NCI-H510A treated with DMSO at 0.1 percent for 48 hours (cell line): ENCODE measurements at places on chromosomes 7 and 10.

DNA sequence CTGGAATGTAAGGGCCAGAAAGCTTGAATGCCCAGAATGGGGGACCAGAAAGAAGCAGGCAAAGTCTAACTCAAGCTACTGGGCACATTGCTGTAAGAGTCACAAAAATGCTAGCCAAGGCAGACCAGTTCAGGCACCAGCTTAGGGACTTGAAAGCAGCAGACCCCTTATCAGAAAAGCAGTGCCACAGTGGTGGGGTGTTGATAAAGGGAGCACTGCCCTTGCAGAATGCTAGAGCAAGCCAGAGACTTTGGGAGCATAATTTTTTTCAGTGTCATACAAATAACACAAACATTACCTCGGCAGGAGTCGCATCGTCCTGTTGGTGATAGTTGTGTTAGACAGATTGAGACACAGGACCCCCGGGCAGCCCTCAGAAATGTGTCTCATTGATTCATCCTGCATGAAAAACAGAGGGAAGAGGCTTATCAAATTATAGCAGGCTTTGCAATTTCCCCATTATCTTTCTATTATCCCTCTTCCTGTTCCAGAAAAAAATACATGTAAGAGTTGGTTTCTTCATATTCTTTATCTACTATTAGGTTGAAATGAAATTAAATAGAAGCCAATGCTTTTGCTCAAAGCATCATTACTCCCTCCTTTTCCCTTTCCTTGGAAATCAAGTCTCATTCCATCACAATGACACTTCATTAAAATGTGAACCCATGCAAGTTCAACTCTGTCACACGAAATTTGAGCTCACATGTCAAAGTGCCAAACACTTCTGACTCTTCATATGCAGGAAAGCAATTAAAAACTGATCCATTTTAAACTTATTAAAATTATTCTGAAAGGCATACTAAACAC lies 13.4 kb downstream of the LRRC17 start:
- no peak for DNase-seq

DNA sequence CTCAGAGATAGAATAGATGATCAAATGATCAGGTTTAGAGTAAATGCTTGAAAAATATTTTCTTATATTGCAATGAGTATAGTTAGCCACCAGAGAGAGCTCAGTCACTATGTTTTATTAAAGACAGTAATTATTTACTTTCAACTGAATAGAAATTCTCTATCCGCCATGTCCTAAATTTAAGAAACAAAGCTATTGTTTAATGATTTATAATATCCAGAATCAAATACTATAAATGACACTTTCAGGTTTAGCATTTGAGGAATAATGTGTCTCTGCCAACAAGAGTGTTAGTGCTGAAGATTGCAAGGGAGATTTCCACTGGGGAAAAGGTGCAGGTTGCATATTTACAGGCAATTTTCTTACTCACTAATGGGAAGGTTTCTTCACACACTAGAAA lies 184.7 kb downstream of the DGKB start:
- peak; percentile 86 for DNase-seq

- no peak for DNase-seq
Observed at GRCh38 chr10:100835810-100836209, 77.0 kb upstream of the SLF2 start.

- DNase-seq, result no peak
Observed at GRCh38 chr10:14564268-14564744, 210.4 kb downstream of the FAM107B start.

DNA sequence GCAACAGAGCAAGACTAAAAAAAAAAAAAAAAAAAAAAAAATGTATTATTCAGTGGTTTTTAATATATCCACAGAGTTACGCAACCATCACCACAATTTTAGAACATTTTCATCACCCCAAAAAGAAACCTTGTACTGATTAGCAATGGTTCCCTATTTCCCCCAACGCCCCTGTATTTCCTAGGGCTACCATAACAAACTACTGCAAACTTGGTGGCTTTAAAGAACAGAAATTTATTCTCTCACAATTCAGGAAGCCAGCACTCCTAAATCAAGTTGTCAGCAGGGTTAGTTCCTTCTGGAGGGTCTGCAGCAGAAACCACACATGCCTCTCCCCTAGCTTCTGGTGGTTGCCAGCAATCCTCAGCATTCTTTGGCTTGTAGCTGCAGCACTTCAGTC lies 5.9 kb upstream of the NUP42 start:
- DNase-seq, result no peak
